ENCODE measurements at places on chromosomes 6 and 20.

- peak; percentile 80 for DNase-seq
Observed at GRCh38 chr6:39887692-39888450, 46.4 kb downstream of the MOCS1 start.

GRCh38 chr6:111761783-111762312 is 111.4 kb downstream of the FYN start:
- DNase-seq = no peak

GRCh38 chr20:62824476-62825332 is 7.9 kb downstream of the COL9A3 start:
- no peak for DNase-seq

GRCh38 chr6:138691595-138692057 is 81.9 kb upstream of the CCDC28A start:
- no peak for DNase-seq

DNA sequence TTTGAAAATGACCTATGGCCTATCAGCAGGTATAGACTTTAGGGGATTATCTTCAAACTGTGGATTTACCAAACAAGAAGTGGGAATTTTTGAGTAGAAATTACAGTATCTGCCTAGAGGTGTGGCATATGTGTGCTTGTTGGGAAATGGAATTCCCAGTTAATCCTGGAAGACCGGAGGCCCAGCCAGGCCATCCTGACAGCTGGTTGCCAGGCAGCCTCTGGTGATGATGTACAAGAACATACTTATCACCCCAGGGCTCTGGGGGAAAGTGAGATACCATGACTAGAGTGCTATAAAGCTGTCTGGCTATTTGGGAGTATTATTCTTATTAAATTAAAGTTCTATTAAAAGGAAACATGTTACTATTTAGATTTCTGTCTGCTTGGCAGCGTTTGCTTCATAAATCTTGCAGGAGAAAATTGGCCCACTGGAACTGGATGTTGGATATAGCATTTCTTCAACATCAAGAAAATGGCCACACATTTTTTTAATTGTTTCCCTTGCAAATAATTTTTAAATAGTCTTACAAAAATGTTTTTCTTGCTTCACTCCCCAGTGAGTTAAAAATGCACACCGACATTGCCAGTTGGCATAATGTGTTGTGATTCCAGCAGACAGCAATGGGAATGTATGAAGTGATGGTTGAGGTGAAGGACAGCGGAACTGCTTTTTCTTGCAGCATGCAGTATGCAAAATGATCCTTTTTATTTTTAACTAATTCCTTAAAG is 187.8 kb downstream of the MYLK4 start:
- no peak for DNase-seq

DNA sequence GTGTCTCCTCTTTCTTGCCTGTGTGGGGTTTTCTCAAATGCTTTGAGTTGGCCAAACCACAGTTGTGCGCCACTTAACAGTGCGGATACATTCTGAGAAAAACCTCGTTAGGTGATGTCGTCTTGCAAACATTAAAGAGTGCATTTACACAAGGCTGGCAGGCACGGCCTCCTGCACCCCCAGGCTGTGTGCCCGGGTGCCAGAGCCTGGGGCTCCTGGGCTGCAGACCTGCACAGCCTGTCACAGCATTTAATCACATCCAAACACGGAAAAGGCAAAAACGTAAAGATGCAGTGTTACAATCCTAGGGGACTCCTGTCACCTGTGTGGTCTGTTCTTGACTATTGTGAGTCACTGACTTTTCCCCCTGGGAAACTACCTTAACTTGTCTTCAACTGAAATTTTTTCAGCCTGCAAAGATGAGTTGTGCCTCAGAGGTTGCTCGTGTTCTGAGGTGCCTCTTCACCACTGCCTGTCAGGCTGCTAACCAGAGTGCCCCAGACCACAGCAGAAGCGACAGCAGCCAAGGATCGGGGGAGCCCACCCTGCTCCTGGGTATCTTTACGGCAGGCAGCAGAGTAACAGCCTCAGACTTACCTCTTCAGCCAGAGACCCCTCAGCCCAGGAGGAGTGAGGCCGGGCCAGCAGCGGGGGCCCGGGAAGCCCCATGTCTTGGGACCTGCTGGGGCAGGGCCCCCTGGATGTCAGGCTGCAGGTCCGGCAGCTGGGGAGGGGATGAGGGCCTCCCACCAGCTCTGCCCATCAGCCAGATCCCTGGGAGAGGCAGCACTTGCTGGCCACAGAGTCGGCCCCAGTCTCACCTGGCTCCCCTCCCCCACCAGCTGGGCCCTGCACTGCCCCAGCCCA is 683 bp upstream of the C20orf204 start:
- no peak for DNase-seq

GRCh38 chr20:59466107-59466815 is 138.1 kb upstream of the PHACTR3 start:
- no peak for DNase-seq

DNA sequence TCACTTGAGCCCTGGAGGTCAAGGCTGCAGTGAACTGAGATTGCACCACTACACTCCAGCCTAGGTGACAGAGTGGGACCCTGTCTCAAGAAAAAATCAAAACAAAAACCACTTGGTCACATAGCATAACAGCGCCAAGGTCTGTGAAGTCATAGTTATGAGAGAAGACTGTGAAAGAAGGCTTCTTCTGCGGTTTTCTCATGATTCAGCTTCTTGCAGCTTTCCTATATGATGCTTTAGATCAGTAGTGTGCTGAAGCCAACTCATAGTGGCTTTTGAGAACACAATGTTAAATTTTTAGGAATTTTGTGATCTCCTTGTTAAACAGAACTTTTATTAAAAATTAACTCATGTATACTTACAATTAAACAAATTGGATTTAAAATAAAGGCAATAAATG is 136.2 kb upstream of the GLP1R start:
- no peak for DNase-seq

DNA sequence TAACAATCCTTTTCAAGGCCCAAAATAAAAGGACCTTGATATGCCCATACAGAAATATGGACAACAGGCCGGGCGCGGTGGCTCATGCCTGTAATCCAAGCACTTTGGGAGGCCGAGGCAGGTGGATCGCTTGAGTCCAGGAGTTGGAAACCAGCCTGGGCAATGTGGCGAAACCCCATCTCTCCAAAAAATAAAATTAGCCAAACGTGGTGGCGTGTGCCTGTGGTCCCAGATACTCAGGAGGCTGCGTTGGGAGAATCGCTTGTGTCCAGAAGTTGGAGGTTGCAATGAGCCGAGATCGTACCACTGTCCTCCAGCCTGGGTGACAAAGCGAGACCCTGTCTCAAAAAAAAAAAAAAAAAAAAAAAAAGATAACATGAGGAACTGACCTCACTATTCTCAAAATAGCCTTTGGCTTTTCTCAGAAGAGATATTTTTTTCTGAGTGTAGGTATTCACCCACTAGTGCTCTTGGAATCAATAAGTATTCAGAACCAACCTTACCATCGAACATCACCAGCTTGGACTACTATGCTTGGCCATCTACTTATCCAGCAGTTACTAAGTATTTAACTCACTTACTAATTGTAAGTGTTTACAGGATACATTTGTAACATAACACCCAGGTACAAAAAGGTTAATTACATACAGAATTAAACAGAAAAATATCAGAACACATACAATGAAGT is 99.2 kb downstream of the OR2B2 start:
- DNase-seq = no peak

GRCh38 chr6:41655176-41655575 is 16.9 kb downstream of the MDFI start:
- DNase-seq = no peak

DNA sequence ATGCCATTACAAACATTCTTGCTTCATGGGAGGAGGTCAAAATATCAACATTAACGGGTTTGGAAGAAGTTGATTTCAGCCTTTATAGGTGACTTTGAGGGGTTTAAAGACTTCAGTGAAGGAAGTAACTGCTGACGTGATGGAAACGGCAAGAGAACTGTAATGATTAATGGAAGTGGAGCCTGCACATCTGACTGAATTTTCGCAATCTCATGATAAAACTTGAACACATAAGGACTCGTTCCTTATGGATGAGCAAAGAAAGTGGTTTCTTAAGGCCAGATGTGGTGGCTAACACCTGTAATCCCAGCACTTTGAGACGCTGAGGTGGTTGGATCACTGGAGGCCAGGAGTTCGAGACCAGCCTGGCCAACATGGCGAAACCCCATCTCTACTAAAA is 226.1 kb downstream of the BCAS1 start:
- no peak for DNase-seq

DNA sequence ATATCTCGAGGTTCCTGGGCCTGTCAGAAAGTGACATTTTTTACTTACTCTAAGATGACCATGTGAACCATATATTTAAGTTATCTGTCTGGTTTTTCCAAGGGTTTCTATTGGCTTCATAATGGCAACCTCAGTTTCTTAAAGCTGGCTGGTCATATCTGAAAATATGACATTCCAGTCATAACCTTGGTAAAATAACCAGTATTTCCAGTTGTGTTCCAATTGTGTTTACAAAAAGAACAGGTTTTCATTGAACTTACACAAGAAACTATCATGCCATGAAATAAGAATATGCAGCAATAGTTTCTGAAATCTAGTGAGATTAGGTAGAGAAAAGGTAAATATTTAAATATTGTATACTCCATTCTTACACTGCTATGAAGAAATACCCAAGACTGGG is 61.7 kb upstream of the HMGN3 start:
- DNase-seq = no peak

DNA sequence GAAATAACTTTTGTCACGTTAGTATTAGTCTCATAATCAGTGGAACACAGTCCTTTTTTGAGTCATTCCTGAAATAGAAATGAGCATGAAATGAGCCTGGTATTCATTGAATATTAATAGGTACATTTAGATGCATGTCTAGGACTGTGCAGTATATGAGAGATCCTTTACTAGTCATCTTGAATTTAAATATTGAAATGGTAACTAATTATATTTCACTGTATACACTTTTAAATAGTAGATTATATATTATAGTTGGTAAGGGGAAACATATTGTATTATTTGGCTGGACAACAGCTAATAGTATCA is 59.4 kb downstream of the RSPO3 start:
- DNase-seq = no peak

- DNase-seq = no peak
Observed at GRCh38 chr20:59850018-59850641, 83.3 kb downstream of the SYCP2 start.

DNA sequence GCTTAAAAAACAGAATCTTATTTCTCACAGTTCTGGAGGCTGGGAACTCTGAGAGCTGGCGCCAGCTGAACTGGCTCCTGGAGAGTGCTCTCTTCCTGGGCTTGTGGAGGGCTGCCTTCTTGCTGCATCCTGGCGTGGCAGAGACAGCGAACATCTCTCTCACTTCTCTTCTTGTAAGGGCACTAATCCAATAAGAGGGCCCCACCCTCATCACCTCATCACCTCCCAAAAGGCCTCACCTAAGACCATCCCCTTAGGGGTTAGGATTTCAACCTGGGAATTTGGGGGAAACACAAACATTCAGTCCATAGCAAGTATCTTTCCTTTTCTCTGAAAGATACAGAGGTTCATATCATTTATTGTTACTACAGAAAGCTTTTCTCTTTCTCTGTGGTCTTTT is 23.9 kb downstream of the PNLDC1 start:
- DNase-seq = no peak

GRCh38 chr6:7219310-7219709 is 93.7 kb downstream of the SSR1 start:
- peak; percentile 33 for DNase-seq

GRCh38 chr6:4185419-4185818 is 50.0 kb upstream of the ECI2 start:
- no peak for DNase-seq

DNA sequence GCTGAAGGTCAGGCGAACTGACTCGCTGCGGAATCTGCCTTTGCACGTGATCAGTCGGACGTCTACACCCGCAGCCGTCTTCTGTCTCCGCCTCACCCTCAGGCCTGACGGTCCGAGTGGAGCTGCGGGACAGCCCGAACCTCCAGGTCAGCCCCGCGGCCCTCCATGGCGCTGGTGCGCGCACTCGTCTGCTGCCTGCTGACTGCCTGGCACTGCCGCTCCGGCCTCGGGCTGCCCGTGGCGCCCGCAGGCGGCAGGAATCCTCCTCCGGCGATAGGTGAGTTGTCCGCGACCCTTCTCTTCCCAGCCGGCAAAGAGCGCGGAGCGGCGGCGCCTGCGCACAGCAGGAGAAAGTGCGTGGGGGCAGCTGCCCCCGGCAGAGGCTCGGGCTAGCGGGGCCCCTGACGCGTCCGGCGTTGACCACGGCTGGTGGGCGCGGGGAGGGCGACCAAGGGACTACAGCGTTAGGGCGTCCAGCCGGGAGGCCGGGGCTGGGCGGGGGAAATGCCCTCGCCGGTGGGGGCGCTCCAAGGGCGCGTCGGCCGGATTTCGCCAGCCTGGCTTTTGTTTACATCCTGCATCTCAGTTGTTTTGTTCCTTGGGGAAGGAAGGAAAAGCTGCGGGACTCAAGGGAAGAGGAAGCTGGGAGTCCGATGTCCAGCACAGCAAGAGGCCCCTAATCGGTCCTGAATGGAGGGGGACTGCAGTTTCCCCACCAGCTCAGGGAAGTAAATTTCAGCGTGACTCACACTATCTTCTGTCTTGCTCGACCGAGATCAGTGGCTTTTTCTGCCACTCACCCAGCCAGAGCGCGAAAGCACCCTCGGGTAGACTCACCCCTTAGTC is at the start of gene SMPDL3A:
Gene SMPDL3A, plus strand, starts transcription at position 77 of the 846 bp plus-strand sequence. Its CDS starts 89 bp downstream, at position 166.
- peak; percentile 58 for DNase-seq

GRCh38 chr20:36547186-36548005 is 6.1 kb downstream of the MYL9 start:
- DNase-seq = no peak

- no peak for DNase-seq
Observed at GRCh38 chr6:105270511-105270910, 90.7 kb upstream of the POPDC3 start.

GRCh38 chr20:38043512-38044300 is 10.2 kb downstream of the RPRD1B start:
- DNase-seq = no peak

- no peak for DNase-seq
Observed at GRCh38 chr6:106094261-106094963, 8.3 kb downstream of the PRDM1 start.

DNA sequence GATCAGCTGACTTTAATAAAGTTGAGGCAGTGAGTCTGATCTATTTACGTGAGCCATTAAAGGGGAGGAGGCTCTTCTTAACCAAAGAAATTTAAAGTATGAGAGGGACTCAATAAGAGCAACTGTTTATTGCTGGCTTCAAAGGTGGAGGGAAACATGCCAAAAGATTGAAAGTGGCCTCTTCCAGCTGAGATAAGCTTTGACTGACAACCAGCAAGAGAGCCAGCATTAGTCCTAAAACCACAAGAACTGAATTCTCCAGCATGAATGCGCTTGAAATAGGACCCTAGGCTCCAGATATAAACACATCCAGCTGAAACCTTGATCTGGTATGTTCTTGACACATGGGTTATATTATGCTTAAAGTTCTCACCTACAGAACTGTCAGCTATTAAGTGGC is 123.1 kb upstream of the GJE1 start:
- DNase-seq = no peak

DNA sequence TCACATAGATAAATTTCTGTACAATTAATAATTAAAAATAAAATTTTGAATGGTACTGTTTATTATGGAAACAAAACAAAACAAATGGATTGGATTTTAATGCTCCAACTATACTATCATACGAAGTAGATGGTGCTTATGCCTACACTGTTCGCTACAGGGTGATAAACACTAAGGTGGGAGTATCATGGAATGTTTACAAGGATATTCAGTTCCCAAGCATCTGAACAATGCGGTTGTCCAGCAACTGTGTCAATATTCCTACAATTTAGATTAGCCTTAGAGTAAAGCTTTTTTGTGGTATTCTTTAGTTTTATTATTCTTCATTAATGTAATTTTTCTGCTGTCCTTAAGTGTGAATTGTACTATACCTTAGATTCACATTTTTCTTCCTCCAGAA is 105.1 kb downstream of the MMS22L start:
- no peak for DNase-seq

GRCh38 chr6:140438346-140438735 is 1063.9 kb upstream of the CITED2 start:
- DNase-seq = no peak

Measured in tibial nerve (tissue), 4 donors.